NCI-H526 treated with DMSO at 0.1 percent for 48 hours (cell line): ENCODE measurements at places on chromosomes 12 and 14.

DNA sequence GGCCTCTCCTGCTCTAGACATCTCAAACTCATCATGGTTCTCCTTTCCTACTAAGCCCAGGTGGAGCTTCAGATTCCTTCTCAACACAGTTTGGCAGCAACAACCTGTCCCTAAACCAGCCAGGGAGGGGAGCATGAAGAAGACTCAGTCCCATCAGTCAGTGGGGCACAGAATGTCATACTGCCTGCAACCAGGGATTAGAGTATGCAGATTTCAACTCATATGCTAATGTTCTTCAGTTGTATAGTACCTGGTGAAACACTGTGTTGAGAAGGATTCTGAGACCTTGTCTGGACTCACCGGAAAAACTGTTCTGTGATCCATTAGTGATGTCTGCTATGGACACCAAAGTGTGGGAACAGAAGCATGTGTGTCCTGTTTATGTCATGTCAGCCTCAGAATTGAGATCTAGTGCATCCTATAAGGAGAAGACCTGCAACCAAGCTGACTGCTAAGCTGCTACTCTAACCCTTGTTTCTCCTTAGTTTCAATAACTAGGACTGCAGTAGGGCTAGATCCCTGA, 43.6 kb downstream of the TRPV4 start:
- no peak for DNase-seq

DNA sequence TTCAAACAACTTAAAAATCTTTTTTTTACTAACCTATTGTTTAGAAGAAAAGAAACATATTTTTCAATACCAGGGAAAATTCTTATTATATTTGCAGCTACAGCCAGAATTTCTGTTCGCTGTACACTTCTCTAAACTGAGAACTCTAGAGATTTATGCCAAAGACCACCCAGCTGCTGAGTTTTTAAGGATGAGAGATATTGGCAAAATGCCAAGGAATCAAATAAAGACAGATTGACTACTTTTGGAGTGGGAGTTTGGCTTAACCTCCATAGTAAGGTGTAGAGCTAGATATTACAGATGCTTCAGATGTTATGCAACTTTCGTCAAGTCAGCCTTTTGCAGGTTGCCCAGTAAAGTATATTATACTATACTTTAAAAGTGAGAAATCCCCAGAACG, 71.8 kb downstream of the TTLL5 start:
- no peak for DNase-seq

GRCh38 chr12:43208627-43209026, 343.4 kb downstream of the ADAMTS20 start:
- no peak for DNase-seq

- no peak for DNase-seq
Observed at GRCh38 chr12:57737467-57738460, 778 bp downstream of the AGAP2 start.

- DNase-seq: no peak
Observed at GRCh38 chr14:89255012-89255411, 162.0 kb downstream of the FOXN3 start.

GRCh38 chr12:31368666-31369361, 42.9 kb upstream of the SINHCAF start:
- no peak for DNase-seq
